ENCODE measurements at places on chromosomes 16 and 17.

DNA sequence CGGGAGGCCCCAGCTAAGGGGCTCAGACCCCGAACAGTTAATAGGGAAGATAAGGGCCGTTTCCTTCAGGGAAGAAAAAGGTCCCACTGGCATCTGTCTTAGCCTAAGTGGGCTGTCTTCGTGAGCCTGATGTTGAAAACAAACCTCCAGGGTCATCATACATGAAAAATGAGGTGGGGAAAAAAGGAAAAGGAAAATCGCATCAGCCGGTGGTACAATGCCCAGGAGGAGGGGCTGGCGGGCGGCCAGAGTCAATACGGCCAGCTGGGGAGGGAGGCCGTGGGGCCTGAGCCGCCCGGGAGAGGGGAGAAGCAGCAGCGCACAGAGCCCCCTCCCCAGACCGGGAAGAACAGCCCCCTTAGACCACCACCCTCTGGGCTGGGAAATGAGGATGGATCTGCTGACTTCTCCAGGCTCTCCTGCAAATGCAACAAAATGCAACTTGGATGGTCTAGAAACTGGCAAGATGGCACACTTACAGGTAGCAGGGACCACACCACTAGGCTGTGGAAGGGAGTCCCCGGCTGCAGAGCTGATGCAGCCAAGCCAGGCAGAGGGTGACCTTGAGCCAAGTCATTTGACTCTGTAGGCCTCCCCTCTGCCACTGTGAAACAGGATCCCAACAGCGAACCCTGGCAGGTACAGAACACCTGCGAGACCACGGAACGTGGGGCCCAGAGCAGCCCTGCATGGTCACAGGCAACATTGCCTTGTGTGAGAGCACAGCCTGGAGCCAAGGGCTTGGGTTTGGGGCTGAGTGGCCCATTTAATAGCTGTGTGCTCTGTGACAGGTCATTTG, 448.5 kb downstream of the SOX9 start:
- no peak for DNase-seq

DNA sequence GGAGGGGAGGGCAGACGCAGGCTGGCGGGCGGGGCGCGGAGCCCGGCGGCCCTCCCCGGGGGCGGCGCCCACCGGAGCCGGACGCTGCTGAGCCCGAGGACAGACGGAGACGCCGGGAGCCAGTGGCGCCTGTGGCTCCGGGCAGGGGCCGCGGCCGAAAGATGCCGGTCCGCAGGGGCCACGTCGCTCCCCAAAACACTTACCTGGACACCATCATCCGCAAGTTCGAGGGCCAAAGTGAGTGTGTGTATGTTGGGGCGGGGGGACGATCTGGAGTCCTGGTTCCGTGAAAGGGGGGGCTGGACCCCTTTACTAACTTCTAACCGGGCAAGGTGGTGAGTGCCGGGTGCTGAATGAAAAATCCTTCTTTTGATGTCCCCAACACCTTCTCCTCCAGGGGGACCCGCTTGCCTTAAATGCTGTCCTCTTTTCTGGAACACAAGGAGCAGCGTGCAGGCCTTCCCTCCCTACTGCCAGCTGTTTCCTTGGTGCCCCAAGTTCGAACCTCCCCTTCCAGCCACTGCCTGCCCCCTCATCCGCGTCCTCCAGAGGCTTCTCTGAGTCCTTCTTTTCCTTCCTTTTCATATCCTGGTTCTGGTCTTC, at the start of gene KCNH6:
TSS of gene KCNH6 (plus strand) at position 106 of the 603 bp plus-strand sequence. CDS start at position 162, 56 bp downstream.
- no peak for DNase-seq

DNA sequence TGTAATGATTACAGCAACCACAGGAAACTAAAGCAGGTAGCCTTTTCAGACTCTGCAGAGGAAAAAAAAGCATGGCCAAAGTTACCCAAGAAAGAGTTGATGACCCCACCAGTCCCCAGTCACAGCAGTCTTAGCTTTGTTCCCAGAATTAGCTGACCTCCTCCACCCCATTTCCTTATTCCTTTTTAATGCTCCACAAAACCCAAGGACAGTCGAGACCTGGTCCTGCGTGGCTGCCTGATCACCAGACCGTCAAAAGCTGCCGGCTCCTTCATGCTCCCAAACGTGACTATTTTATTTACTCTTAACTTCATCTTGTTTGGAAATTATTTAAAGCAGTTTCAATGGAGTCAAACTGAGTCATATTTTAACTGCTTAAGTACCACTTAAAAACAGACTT, 28.7 kb upstream of the MED9 start:
- DNase-seq = no peak

- peak; percentile 97 for DNase-seq
These were observed 1.5 kb downstream of the HCFC1R1 start for GRCh38 chr16:3022208-3022683.

DNA sequence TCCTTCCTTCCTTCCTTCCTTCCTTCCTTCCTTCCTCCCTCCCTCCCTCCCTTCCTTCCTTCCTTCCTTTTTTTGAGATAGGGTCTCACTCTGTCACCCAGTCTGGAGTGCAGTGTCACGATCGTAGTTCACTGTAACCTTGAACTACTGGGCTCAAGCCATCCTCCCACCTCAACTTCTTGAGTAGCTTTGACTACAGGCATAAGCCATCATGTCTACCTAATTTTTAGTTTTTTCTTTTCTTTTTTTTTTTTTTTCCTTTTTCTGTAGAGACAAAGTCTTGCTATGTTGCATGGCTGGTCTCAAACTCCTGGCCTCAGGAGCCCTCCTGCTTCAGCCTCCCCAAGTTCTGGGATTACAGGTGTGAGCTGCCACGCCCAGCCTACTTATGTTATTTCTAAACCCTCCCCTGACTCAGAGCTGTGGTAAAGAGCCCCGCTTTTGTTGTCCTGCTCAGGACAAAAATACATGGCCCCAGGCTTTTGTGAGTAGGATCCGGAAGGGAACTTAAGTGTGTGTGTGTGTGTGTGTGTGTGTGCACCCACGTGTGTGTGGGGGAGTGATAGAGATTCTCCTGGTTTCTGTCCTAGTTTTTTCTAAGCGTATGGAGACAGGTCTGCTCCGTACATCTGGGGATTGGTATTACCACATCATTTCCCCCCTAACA, 67.1 kb downstream of the PRKCB start:
- no peak for DNase-seq

GRCh38 chr17:37492167-37492566, 2.5 kb downstream of the DUSP14 start:
- no peak for DNase-seq

DNA sequence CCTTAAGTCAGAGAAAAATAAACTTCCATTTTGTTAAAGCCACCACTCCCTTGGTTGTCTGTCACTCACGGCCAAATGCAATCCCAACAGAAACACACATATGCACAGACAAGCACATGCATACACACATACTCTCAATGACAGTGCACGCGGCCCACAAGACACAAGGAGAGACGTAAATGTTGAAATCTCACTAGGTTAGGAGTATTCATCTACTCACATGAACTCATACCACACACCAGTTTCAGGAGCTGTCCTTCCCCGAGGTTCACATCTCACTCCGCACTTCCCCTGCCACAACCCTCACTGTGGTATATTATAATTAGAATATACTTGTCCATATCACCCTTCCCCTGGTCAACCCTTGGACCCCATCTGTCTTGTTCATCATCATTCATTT, 30.5 kb upstream of the CRYBA1 start:
- no peak for DNase-seq

GRCh38 chr17:14641117-14641516, 340.2 kb downstream of the HS3ST3B1 start:
- DNase-seq = no peak

DNA sequence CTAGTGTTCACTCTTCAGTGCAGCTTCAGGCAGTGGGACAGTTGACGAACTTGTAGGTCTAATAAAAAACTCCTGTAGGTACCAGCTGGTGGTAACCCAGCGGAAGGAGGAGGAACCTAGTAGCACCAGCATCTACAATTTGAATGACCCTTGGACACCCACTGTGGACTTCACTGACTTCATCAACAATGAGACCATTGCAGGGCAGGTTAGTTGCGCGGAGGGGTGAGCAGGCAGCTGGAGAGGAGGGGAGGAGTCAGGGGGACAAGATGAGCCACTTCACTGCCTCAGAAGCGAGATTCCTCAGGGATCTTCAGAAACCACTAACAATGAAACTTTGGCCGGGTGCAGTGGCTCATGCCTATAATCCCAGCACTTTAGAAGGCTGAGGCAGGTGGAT, 22.3 kb downstream of the AOC3 start:
- DNase-seq = no peak

DNA sequence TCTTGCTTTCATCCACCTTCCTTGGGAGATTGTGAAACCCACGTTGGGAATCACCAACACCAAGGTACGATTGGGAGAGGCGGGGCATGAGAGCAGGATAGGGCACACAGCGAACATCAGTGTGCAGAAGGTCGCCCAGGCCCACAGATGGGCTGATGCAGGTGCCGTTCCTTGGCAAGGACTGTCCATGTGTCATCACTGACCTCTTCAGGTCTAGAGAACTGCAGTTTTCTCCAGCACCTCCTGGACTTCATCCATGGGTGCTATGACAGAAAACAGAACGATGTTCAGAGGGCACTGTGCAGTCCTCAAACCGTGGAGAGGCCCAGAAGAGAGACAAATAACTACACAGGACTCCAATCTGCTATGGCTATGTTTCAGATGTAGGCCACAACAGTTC, 23.9 kb upstream of the TAT start:
- DNase-seq = no peak

DNA sequence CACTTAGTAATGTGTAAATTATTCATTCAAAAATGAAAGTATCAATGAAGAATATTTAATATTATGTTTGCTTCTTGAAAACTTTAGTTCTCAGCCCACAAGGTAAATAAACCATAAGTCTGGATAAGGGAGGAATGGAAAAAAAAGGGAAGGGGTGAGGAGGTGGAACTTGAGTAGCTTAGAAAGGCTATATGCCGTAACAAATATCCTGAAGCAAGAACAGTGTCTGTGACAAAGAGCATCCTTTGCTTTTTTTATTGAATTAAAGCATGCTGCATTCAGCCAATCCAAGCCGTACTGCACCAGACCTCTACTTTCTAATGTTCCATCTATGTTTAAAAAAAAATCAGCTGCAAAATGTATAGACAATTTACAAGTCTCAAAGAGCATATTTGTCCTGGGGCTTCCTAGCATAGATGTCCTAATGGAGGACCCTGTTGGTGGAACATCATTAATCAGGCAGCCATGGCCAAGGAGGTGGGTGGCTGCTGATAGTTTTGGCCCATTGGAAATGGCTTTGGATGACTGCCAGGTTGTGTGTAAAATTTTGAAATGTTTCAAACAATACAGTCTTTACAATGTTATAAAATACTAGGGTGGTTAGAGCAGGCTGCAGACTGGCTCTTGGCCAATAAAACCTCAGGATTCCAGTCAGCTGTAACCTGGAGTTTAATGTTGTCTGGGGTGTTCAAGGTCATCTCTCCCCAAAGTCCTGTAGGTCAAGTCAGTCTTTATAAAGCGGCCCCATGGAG, 895.8 kb upstream of the SOX9 start:
- DNase-seq = peak; percentile 40

DNA sequence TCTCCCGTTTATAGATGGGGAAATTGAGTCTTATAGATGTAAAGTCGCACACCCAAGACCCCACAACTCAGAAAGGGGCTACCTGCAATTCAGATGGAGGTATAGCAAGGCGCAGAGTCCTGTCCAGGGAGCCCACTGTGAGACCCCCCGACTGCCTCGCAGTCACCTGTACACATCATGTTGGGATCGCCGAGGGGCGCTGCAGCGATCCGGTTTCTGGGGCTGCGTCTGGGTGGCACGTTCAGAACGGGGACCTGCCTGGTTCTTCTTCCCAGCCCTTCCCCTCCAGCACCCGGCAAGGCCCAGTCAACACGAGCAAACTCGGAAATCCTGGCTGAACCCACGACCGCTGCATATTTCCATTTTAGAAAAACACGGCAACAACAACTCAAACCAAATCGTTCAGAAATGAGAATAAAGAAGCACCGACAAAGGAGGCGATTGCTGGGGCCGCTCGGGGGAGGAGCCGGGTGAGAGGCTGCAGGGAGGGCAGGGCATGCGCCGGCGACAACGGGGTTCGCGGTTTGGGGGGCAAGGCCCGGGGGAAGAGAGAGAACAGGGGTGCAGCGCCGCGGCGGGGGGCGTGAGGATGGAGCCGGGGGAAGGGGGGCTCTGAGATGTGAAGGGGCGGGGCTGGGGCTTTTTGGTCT, 643 bp downstream of the HSDL1 start:
- no peak for DNase-seq

GRCh38 chr17:72120642-72121163, at the start of gene SOX9:
TSS of gene SOX9 (plus strand) at chr17:72121020. CDS start at chr17:72121392, 372 bp downstream.
- peak; percentile 97 for DNase-seq

DNA sequence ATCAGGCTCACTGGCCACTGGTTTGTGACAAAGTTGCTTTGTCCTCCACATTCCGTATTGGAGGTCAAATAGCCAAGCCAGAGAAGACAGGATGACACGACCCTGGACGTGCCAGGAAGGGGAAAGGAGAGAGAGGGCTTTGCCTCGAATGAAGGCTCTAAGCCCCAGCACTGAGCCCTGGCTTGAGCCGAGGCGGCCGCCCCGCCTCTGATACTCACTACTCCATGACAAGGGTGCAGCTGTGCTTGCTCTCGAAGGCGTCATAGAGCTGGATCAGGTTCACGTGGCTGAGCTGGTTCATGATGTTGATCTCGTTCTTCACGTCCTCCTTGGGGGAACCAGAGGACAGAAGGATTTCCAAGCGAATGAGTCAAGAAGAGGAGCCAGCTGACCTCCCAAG, 19.3 kb downstream of the MYLK3 start:
- no peak for DNase-seq

- no peak for DNase-seq
These were observed 34.2 kb upstream of the CRHR1 start for GRCh38 chr17:45749831-45750335.

DNA sequence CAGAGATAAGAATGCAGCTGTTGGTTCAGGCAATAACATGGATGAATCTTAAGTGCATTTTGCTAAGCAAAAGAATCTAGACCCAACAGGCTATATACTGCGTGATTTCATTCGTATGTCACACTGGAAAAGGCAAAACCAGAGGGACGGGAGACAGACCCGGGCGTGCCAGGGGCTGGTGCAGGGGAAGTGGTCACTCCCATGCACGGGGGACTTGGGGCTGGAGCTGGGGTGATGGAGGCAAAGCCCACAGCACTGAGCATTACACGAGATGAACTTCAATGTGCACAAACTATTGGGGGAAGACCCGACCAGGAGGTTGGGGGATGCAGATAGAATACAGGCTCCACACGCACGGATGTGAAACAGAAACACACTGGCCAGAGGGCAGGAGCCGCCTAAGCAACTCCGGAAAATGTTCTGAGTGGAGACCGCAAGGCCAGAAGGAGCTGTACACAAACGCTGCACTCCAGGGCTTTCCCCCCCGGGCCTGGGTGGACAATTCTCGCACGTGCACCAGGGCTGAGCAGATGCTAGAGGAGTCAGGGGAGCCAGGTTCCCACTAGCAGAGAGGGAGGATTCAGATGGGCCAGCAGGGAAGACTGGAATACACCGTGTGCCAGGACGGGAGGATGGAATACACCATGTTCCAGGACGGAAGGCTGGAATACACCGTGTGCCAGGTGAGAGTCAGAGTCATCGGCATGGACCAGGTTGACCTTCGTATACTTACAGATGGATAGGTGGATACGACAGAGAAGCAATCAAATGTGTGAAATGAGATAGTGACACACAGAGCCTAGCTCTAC, 11.3 kb downstream of the LMF1 start:
- no peak for DNase-seq

All from astrocyte of the spinal cord (primary cell).